ENCODE measurements at places on chromosomes 1 and 21.

GRCh38 chr1:29711582-29712283 lies 475.4 kb downstream of the PTPRU start:
- no peak for DNase-seq

- DNase-seq, result no peak
Observed at GRCh38 chr1:162605225-162605927, 26.9 kb upstream of the DDR2 start.

DNA sequence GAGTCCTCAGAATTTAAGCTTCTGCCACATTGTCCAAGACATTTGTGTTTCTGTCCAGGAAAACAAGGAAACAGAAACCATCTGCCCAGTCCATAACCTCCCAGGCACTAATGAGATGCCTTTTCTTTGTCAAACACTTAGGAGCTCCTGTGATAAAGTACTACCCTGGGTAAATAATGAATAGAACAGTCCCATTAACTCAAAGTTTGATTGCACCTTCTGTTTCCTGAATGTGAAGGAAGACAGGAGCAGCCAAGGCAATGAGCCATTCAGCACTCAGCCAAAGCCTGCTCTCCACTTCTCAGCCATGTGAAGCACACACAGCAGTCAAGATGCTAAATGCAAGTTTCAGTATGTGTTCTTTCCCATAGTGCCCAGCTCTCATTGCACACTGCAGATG lies 199.8 kb downstream of the SEC16B start:
- DNase-seq, result peak; percentile 93

GRCh38 chr1:59878370-59878769 lies 48.2 kb downstream of the CYP2J2 start:
- DNase-seq, result no peak

- no peak for DNase-seq
Observed at GRCh38 chr21:43335119-43335518, 91.8 kb downstream of the SIK1 start.

DNA sequence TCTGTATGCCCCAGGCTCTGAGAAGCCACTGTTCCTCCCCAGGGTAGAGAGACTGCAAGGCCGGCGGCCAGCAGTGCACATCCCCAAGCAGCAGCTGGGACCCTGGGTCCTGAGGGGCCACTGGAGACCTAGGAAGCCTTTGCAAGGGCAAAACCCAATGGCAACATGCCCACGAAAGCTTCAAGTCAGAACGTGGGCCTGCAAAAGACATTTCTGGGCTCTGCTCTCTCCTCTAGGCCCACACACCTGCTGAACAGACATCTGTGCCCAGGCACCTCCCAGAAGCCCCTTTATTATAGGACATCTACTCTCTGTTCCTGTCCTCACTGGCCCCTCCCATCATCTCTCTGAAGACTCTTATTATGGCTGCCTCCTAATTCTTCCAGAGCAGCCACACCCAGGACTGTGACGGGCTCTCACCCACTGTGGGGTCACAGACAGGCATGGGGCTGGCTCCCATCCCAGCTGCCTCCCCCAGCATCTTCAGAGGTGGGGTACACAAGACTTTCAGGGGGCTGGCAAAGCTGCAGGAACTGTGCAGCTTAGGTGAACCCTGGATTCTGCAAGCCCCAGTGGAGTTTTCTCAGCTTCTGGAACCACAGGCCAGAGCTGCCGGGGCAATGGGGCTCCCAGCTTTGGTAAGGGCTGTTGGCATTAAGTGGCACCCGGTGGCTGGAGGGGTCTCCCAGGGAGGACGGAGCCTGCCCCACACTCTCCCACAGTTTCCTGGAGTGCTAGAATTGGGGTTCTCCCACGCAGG lies 12.6 kb downstream of the TRIM11 start:
- no peak for DNase-seq

DNA sequence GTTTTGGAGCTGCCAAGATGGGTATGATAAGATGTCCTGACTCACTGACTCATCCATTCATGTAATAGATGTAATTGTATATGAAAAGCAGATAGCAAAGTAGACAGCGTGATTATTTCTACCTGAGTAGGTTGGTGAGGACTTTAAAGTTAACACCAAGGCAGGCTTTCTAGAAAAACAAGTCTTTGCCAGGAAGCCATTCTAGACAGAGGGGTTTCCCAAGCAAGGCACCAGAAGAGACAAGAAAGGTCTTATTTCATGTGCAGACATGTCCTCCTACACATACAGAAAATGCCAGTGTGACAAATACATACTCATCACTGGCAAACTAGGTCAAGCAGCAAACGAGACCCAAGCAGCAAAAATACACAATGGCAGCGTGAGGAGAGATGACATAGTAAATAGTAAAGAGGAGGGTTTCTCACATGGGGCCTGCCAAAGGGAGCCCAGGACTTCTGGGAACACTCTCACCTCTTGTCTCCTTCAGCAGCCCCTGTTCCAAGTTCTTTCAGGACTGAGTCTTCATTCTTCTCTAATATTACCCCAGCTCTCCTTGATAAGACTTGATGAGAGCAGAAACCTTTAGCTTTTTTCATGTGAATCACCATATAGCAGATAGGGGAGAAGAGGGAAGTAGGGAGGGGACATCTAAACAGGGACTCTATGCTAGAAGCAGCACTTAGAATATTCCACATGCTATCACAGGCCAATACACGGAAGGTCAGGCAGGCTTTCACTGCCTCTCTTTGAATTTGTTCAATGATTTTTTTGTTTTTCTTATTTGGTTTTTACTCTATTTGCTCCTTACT lies 114.6 kb upstream of the ATP1B1 start:
- no peak for DNase-seq

DNA sequence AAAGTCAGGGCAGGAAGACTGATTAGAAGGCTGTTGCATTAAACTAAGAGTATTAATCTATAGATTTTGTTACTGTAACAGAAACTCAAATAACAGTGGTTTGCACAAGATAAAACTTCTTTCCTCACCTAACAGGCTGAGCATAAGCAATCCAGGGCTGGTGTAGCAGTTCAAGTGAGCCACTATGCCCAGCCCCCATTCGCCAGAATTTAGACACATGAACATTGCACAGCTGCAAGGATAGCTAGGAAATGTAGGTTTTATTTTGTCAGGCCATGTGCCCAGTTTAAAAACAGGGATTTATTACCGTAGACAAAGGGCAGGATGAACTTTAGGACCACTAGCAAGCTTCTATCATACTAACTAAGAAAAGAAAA lies 19.5 kb upstream of the DOCK7 start:
- DNase-seq, result no peak

GRCh38 chr1:18936814-18937481 lies 19.5 kb downstream of the IFFO2 start:
- DNase-seq, result no peak

GRCh38 chr21:35510294-35510693 lies 461.2 kb upstream of the RUNX1 start:
- no peak for DNase-seq

DNA sequence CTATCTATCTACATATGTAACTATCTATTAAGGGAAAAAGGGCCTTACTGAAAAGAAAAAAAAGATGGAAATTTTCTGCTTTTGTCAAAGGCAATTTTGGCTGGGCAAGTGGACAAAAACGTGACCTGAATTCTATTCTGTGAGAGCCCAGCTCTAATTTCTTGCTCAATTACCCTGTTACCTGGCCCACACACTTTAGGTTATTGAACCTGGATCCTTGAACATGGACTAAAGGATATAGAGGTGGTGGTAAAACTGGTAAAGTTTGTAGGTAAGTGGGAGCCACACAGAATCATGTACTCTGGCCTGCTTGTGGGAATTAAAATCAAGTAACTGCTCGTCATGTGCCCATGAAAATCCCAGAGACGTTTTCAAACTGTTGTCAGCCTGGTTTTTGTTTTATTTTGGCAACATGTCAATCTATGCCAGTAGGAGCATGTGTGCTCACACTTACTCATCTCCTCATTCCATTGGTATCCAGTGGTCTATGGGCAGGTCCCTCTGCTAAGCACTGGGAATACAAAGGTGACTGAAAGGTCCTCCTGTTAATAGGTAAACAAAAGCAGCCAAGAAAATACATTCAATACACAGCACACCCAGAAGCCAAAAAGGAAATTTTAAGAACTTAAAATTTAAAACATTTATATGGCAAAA lies 113.7 kb upstream of the WARS2 start:
- DNase-seq, result no peak

DNA sequence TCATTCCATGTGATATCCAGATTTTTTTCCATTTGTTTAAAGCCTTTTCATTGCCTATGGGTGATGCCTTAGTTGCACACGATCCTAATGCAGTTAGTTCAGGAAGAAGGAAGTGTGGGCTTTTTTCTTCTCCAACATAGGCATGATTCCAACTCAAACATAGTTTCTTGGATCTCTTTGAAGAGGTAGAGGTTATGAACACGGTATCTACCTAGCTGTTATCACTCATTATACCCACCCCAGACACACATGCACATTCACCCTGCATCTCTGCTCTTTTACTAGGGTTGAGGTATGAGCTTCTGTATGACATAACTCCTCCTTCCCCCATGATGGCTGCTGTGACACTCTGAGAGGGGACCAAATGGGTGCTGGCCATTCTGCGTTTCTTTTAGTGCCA lies 122.1 kb upstream of the ZNF648 start:
- no peak for DNase-seq

DNA sequence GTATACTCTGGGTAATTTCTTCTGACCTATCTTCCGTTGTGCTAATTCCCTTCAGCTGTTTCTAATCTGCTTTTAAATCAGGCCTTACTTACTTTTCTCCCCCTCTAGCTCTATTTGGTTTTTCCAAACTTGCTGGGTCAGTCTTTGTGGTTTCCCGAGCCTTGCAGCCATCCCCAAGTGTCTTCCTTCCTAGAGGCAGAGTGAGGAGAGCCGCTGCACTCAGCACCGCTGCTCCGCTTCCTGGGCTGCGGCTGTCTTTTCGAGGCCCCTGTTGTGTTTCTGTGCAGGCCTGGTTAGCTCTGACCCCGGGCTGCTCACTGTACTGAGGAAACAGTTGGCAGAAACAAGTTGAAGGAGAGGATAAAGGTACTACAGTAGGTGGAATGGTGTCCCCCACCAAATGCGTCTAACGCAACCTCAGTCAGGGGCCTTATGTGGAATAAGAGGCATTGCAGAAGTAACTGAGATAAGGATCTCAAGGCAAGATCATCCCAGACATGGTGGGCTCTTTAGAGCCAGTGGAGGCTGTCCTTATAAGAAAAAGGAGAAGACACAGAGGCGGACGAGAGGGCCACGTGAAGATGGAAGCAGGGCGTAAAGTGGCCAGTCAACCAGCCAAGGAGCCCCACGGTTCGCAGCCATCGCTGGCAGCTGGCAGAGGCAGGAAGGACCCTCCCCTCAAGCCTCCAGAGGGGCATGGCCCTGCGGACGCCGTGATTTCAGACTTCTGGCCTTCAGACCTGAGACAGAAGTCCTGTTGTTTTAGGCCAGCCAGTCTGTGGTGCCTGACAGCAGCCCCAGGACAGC lies 10.5 kb downstream of the WNT9A start:
- no peak for DNase-seq

DNA sequence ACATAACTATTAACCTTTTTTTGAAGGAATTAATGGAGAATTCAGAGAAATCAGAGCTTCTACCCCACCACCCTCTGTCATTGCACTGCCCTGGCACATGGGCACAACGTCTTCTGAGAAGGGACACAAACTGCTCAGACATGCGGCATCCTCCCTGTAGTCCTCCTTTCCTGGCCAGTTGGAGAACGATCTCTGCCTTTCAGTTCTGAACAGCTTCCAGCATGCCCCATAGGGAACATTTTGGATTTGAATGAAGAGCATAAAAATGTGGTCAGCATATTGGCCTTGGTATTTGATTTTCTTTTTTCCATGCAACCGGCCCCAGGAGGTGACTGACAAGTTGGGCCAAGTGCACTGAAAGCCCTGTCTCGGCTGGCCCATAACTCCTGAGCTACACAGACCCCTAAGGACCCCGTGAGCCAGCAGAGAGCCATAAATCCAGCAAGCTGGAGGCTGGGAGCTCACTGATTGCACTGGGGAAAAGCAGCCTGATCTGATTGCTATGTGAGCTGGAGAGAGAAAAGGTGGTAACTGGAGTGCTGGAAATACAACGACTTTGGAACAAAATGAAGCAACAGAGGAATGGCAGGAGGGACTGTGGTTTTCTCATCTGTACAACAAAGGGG lies 10.9 kb upstream of the BLACAT1 start:
- DNase-seq, result no peak

DNA sequence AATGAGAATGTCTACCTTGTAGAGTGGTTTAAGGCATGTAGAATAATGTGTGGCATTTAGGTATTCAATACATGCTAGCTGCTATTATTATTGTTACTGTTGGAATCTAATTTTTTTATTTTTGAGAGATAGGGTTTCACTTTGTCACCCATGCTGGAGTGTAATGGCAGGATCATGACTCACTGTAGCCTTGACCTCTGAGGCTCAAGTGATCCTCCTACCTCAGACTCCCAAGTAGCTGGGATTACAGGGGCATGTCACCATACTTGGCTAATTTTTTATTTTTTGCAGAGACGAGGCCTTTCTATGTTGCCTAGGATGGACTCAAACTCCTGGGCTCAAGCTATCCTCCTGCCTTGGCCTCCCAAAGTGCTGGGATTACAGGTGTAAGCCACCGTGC lies 61.9 kb downstream of the EPB41 start:
- DNase-seq, result no peak

GRCh38 chr1:230170622-230171021 lies 103.6 kb downstream of the GALNT2 start:
- no peak for DNase-seq

DNA sequence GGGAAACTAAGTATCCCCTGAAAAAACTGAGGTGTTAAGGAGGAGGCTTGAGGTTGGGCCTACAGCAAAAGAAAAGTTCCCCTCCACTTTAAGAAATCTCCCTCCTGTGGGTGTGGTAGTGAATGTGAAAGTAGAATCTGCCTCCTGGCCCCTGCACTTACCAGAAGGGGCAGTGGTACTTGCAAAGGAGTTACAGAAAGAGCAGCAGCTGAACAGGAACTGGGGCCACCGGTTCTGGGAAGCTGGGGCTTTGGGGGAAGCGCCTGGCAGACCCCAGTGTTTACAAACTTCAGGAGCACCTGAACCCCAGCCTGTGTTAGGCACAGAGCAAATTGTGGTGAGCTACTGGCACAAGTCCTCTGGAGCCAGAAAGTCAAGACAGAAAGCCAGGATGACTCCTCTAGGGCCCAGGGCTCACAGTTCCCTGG lies 250.2 kb upstream of the FGGY start:
- DNase-seq, result no peak

DNA sequence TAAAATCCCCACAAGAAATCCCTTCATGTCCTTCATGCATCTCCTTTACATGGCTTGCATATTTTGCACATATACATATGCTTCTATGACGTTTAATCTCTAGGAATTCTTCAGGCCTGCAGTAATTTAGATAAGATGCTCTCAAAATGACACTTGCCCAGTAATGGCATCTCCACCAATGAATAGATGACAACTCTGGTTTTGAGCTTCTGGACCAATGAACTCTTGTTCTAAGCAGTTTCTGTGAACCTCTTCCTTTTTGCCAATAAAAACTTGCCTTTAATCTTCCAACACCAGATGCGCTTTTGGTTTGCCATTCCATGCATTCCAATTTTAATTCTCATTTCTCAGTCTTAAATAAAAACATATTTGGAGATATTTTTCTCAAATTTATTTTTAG lies 189.8 kb upstream of the OLFM3 start:
- no peak for DNase-seq

DNA sequence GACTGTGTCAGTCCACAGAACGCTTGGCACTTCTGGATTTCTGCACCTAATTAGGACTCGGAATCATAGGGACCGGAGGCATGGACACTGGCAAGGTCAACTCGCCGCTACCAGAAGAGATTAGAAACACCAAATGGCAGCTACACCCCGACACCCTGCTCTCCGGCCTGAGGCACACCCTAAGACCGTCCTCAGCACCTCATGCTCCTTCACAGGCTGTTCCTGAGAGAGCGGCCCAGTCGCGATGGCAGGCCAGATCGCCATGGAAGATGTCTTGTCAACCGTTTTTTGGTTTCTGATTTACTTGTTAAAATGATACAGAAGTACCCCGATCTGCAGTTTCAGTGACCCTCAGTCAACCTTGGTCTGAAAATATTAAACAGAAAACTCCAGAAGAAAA lies 46.8 kb downstream of the NPHP4 start:
- no peak for DNase-seq
